ENCODE measurements at places on chromosomes 3 and 15.

GRCh38 chr3:145952536-145952935 is 208.4 kb downstream of the PLOD2 start:
- no peak for DNase-seq

DNA sequence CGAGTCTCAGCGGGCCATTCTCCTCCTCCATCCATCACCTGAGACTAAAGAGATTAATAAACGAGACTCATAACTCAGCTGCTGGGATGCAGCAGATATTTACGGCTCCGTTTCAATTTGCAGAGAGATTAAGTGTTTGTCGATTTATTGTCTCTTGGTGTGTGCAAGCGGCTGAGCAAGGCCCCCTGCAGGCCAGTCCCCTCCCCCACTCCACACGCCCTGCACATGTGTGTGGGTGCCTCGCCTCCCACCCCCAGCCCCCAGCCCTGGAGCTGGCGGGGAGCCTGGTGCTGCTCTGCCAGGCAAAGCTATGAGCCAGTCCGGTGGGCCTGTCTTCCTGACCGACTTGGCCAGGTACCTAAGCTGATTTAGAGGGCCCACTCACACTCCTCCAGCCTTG is 63.0 kb downstream of the CYP11A1 start:
- DNase-seq, result no peak

DNA sequence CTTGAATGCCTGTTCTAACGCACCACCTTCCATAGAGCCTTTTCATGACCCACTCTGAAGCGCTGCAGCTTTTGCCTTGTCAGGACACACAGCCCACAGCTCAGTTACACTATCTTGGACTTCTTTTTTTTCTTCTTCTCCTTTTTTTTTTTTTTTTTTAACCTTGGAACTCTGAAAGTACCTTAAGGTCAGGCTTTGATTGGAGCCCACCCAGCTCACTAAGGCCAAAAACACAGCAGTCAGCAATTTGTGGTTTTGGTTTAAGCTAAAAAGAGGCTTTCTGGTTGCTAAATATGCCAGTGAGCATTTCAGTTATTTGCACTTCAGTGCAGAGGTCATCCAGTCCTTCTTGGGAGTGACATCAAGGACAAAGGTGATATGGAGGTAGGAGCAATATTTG is 1.7 kb downstream of the SLC25A20 start:
- DNase-seq, result no peak

DNA sequence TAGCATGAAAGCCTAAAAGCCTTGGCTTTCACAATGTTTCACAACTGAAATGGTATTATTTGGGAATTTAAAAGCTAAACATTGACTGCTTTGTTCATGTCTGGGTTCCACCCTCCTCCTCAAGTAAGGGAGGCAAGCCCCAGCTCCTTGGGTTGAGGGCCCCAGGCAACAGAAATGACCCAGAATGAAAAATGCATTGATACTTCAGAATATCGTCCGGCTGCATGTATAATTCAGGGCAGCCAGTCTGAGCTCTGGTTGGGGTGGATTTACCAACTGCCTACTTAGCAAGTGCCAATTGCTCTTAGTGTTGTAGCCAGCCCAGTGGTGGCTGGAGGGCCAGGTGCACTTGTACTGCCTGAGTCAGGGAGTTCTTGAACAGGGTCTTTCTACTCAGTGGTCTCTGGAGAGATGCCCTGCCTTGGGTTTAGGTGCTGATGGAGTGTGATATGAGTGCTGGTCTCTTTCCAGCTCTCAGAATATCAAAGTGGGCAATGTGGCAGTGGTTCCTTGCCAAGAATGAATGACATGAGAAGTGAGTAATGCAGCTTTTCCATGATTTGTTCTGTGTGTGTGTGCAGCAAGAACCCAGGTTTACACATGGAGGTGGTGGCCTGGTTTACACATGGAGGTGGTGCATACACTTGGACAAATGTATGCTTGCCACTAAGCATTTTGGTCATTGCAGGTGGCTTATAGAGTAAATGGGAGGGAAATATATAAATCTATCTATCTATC is 40.9 kb upstream of the ADAMTSL3 start:
- no peak for DNase-seq

DNA sequence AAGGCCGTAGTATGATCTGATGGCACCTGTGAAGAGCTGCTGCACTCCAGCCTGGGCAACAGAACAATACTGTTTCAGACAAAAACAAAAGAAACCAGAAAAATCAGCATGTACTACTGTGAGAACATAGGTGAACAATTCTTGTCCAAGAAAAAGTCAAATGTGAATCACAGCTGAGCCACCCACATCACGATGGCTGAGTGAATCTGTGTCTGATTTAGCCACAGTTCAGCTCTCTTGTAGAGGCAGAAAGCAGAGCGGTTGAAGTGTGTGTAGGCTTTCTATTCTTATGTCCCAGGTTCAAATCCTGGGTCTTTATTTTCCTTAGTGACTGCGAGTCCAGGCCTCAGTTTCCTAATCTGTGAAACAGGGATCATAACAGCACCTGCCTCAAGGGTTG is 4.4 kb upstream of the FURIN start:
- no peak for DNase-seq

DNA sequence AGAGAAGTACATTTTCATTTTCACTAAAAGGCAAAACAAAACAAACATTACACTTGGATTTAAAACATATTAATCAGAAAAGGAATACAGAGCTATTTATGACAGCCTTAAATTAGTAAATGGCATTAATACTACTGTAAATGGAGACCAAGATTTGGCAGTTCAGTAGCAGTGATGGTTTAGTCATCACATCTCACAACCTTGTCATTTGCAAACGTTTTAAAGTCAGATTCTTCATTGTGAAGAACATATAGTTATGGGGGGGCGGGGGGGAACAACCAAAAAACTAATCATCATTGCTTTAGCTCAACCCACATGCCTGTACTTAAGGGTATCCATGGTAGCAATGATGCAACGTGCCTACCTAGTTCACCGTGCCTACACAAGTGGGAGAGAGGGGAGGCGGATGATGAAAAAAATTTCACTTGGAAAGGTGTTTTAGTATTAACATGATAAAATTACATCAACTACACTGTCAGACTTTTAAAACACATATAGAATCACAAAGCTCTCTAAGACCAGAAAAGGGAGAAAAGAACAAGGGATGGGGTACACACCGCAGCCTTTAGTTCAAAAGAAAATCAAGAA is 40.1 kb downstream of the DLG1 start:
- DNase-seq, result no peak

DNA sequence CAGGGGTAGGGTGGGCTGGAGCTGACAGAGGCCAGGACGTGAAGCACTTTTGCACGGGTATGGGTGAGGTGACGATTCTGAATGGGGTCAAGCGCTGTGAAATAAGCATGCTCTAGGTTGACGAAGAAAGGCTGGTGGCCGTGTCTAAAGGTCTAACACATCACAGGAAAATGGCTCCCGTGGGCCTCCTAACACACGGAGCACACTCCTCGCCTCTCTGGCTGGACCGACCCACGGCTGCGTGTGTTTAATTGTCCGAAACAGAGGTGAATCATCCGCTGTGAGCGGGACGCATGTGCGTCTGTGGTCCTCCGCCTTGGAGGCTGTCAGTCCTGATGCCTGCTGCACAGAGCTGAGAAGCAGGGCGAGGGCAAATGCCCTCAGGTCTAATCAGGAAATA is 130.6 kb downstream of the NSMCE3 start:
- no peak for DNase-seq

GRCh38 chr3:189490337-189490736 is 140.9 kb upstream of the TP63 start:
- no peak for DNase-seq

DNA sequence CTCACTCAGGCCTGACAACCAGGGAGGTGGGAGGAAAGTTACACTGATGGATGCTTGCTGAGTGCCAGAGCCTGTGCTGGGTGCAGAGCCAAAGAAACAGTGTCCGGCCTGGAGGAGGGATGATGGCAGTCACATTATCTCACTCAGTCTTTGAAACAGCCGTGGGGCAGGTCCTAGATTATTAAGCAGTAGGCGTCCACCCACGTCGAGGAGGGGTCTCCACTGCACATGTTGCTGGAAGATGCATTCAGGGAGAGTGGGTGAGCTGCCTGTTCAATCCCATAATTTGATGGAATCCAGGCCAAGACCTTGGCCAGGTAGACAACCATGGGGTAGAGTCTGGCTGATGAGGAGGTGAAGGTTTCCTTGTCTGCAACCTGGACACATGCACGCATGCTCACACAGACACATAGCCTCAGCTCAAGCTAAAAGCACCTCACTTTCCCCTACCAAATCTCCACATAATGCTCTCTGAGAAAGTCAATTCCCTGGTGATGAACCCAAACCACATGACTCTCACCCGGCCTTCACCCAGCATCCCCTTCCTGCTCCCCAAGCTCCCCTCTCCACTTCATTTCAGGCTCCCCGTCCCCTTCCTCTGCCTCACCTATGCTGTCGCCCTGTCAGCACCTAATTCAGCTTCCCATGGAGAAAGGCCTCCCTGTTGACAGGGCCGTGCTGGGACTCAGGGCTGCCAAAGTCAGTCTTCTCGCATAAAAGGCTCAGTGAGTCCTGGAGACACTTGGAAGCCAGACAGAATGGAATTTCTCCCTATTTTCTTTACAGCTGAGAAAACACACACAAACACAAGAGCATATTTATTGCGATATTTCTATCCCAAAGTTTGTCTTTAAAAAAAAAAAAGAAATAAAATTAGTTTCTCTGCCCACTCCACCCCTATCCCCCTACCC is 29.8 kb downstream of the ACAN start:
- no peak for DNase-seq

- DNase-seq, result no peak
These were observed 312.8 kb upstream of the TLE3 start for GRCh38 chr15:70410371-70410985.

GRCh38 chr3:149235599-149236424 is 14.2 kb upstream of the CP start:
- DNase-seq, result no peak

GRCh38 chr3:138938056-138938876 is 8.7 kb downstream of the FOXL2 start:
- DNase-seq, result no peak

GRCh38 chr3:46542801-46543201 is 23.3 kb downstream of the LRRC2 start:
- no peak for DNase-seq

- DNase-seq, result no peak
These were observed 42.6 kb upstream of the SNTN start for GRCh38 chr3:63609834-63610233.

DNA sequence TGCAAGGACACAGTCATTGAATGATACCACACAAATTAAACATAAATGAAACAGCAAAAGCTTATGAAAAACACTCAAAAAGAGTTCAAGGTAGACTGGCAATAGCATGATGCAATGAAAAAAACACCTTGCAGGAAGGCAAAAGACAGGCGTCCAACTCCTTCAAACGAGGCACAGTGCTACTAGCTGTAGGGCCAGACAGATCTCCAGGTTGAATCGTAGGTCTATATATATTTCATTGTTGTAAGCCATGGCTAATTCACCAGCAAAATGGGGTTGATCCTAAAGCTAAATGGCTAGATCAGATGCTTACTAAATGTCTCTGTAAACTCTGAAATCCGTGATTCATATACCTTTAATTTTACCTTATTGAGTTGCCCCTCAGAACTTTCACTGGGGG is 94.2 kb downstream of the THRB start:
- DNase-seq, result no peak

DNA sequence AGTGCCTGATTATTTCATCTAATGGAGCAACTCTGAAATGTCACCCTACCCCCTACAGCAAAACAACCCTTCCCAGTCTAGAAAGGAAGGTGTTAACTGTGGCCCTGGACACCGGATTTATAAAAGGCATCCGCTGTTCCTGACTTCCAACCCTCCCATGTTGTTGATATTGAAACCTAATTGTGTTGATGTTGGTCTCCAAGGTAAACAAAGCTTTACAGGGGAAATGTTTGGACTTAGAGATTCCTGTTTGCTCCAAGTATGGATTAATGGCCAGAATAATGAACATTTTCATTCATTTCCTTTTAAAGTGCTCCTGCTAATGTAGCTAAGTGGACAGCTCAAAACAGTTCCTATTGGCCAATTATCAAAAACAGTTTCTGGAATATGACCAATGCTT is 19.4 kb upstream of the LMCD1 start:
- no peak for DNase-seq

DNA sequence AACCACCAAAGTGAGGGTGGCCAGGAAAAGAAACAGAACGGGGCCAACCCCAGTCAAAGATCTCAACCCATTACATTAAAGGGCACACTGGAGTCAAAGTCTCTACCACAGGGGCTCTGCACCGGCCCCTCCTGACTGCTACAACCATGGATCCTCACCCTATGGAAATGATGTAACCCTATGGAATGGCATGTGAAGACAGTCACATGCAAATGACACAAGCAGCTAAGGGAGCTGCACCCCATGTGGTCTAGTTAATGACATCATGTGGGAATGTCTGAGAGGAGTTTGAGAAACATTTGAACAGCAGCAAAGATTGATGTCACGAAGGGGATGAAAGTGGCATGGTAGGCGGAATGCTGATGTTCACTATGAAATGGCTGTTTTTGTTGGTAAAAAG is 298.2 kb upstream of the SLCO3A1 start:
- no peak for DNase-seq

DNA sequence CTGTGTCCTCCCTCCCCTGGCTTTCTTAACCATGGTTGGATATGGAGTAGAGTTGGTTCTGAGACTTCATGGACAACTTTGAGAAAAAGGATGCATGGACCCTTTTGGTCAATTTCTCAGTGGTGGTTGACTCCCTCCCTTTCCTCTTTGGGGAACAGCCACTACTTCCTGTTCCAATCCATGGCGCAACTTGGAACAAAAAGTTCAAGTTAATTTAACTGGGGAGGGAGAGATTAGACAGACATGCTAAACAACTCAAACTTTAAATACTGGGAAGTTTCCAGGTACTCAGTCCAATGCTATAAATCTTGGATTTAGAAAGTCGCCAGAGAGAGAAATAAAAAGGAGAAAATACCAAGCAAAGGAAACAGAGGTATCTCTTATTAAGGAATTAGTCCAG is 202.2 kb downstream of the PDZRN3 start:
- no peak for DNase-seq

DNA sequence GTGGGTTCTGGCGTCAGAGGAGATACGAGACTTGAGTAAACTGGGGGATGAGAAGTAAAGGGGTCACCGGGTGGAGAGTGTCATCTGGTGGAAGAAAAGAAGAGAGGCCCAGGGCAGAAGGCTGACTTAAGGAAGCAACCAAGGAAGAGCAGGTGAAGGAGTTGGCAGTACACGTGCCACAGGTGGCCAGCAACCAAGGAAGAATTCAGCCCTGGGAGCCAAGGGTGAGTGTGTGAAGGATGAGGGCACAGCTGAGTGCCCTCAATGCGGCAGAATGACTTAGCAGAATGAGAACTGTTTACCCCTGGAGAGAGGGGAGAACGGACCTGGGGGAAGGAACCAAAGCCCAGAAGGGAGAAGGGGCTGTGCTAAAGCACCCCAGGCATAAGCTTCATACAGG is 71.3 kb downstream of the WHAMM start:
- DNase-seq, result no peak

GRCh38 chr3:105232553-105232952 is 134.2 kb upstream of the ALCAM start:
- no peak for DNase-seq
